Urinary bladder (tissue), 4 donors: ENCODE measurements at places on chromosomes 13 and 19. TPM values are rescaled to one million over a fixed set of nuclear protein-coding genes. Genes with fewer than 3 reads are reported as not detected.

- no peak for DNase-seq
Observed at GRCh38 chr13:24038841-24039330, 121.6 kb upstream of the SPATA13 start.

- DNase-seq = no peak
Observed at GRCh38 chr13:32059511-32059984, 28.0 kb downstream of the FRY start.

GRCh38 chr19:977058-977464 is 7.1 kb upstream of the WDR18 start:
- no peak for DNase-seq

GRCh38 chr13:33228648-33229445 is 56.7 kb downstream of the STARD13 start:
- DNase-seq = no peak

- DNase-seq = no peak
Observed at GRCh38 chr19:53519446-53519845, 18.5 kb upstream of the ZNF331 start.

GRCh38 chr13:50457415-50458393 is 385.8 kb downstream of the DLEU7 start:
- no peak for DNase-seq

- DNase-seq = no peak
Observed at GRCh38 chr19:35026418-35026817, 3.9 kb upstream of the SCN1B start.

DNA sequence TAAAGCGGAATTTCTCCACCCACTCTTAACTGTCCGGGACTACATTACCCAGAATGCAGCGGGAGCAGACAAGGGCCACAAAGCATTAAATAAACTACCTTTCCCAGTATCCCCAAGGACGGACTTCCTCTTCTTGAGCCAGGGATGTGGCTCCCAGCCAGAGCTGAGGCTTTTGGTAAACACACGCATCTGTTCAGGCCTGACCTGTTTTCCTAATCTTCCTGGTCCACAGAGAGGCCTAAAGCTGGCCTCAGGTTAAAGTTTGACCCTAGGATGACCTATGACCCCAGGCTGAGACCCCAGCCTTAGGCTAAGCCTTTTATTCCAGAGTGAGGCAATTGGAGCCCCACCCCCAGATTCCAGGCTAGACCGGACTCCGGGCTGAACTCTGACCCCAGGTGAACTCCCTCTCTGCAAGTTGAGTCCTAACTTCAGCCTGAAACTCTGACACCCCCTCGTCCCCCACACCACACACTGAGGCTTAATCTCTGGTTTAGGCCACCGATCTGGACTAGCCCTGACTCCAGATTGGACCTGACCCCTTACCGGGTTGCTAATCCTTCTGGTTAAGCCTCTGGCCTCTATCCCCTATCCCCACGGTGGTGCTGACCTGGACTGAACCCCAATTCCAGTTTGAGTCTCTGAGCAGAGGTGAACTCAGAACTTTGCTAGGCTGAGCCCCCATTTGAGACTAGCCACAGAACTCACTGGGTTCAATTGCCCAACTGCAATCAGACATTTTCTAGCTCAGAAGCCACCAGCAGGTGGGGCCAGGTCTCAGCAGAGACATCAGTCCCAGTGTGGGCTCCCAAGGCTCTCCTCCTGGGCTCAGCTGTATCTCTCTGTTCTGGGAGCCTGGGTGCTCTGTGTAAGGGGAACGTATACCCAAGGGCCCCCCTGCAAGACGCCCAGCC is 750 bp upstream of the GPR108 start:
- peak; percentile 70 for DNase-seq

- DNase-seq = no peak
Observed at GRCh38 chr19:10393137-10393536, 10.2 kb downstream of the CDC37 start.

- no peak for DNase-seq
Observed at GRCh38 chr13:30410705-30411125, 11.6 kb upstream of the UBE2L5 start.

DNA sequence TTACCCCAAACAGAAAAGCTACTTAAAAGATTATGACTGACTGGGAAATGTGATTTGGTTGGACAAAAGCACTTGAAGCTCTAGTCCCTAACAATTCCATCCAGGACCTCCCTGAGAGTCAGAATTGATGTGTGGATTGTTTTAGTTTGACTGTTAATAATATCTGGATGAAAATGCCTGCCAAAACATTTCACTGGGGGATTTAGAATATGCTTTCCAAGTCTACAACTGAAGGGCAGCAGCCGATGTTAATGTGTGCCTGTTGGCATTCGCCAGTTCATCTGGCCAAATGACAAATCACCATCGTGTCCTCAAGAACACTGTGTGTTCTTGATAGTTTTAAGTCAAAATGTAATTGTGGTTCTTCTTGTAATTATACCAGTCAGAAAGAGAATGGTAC is 76.0 kb upstream of the TSC22D1 start:
- DNase-seq = no peak

DNA sequence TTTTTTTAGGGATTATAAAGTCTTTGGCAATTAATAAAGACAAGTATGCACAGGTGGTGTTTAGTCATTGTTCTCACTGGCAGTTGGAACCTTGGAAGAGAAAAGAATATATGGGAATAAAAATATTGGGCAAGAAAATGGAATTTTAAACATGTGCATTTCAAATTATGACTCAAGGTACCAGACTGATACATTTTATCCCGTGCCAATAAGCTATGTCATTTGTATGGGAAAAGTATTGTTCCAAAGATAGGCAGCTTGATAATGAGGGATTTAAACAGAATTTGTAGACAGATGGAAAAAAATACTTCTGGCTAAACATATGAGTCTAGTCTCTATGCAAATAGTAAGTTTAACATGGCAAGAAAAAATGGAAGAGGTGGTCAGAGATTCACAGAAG is 169.5 kb upstream of the UFM1 start:
- DNase-seq = no peak

Gene TMED1
- total RNA-seq = 23.5 TPM

Gene NLRP9
- not detected for total RNA-seq

Gene ZNF524
- 5.7 TPM for total RNA-seq

Gene SPACA4
- total RNA-seq = not detected

Gene CLDN10
- 0.69 TPM for total RNA-seq

Gene C19orf53
- total RNA-seq = 22.6 TPM
